ENCODE measurements at places on chromosomes 12 and 14.

DNA sequence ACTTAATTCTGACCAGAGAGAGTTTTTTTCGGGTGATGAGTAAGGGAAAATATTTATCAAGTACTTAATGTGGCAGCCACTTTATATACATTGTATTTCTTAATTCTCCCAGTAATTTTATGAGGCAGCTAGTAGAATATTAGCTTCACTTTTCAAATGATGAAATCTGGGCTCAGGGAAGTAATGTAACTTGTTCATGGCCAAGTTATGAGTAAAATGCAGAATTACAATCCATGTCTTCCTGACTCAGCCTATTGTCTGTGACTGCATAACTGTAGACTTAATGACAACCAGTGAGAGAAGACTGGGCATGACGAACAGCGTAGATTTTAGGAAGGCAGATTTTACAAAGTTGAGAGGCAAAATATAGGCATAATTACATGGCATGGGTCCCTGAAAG, 106.7 kb upstream of the MIS18BP1 start:
- DNase-seq: no peak

GRCh38 chr12:52992699-52993557, 13.3 kb upstream of the EIF4B start:
- no peak for DNase-seq

DNA sequence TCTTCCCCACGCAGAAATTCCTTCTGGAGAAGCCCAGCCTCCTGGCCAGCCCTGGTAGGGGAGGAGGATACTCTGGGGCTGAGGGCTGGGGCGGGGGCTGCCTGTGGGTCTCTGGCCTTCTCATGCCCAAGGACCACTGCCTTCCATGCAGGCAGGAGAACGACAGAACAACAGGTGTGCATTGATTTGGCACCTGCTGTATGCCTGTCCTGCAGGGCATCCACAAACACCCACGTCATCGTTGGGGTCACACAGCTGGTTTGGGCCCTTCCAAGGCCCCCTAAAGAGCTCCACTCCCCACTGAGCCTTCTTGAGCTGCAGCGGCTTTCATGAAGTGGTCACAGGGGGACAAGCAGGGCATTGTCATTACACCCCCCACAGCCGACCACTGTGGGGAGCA, 60.4 kb downstream of the PHETA1 start:
- no peak for DNase-seq

DNA sequence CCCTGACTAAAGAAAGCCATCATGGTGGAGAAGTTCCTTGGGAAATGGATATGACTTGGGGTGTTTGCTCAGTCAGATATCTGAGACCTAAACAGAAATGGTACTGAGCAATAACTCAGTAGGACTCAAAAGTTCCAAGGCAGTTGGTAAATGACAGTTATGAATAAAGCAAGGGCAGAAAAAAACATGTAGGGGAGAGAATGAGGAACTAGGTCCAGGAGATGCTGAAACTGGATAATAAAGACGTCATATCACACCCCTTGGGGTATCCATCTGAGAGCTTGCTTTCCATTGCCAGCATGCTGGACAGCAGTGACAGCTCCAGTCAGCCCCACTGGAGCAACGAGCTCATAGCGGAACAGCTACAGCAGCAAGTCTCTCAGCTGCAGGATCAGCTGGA, 37.5 kb downstream of the RPGRIP1 start:
- no peak for DNase-seq

DNA sequence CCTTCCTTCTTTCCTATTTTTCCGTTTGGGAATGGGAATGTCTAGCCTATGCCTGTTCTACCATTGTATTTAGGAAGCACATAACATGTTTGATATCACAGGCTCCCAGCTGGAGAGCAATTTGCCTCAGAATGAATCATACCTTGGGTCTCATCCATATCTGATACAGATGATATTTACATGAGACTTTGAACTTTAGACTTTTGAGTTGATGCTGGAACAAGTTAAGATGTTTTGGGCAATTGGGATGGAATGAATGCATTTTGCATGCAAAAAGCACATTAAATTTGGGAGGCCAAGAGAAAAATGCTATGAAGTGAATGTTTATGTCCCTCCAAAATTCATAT, 61.9 kb upstream of the BEGAIN start:
- no peak for DNase-seq

DNA sequence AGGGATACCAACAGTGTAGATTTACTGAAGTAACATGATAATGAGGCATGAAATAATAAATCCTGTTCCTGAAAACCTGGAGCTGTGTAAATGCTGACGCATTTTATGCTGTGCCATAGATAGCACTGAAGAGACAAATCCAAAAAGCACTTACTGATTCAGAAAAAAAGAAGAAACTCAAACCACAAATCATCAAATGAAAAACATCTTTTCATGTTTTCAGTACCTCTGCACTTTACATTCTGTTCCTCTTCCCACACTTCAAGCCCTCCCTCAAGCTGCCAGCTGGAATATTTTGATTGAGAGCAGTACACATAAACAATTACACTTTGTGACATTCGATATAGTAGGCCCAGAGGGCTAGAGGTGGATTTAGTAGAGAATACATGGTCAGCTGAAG, 362.3 kb downstream of the NAV3 start:
- DNase-seq: peak; percentile 69

DNA sequence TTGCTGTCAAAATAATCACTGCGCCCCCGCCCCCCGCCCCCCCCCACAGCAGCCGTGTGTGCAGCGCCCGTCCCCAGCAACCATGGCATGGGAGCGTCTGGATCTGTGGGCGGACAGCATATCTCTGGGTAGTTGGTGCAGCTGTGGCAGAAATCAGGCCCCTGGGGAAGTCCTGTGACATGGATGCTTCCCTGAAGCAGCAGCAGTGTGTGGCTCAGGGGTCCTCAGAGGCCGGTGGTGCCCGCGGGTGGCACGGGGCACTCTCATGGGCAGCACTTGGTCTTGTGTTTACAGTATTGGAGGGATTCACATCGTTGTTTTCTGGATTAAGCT, 19.2 kb downstream of the XRCC3 start:
- DNase-seq: no peak

- DNase-seq: no peak
These were observed 12.8 kb downstream of the SCAF11 start for GRCh38 chr12:45977620-45978019.

GRCh38 chr12:91846466-91847055, 299.1 kb downstream of the BTG1 start:
- no peak for DNase-seq

- no peak for DNase-seq
These were observed 27.7 kb upstream of the BBS10 start for GRCh38 chr12:76375939-76376338.

GRCh38 chr14:54207075-54207474, 189.7 kb upstream of the CDKN3 start:
- no peak for DNase-seq

GRCh38 chr12:15372352-15372751, 50.0 kb downstream of the PTPRO start:
- DNase-seq: no peak

DNA sequence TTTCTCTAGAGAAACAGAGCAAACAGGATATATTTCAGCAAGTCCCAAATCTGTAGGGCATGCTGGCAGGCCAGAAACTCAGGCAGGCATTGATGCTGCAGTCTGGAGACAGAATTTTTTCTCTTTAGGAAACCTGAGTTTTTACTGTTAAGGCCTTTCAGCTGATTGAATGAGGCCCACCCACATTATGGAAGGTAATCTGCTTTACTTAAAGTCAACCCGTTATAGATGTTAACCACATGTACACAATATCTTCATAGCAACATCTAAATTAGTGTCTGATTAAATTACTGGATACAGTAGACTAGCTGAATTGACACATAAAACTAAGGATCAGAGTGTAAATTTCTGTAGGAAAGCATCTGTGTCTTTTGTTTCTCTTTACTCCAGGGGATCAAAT, 65.2 kb downstream of the SRGAP1 start:
- DNase-seq: no peak

DNA sequence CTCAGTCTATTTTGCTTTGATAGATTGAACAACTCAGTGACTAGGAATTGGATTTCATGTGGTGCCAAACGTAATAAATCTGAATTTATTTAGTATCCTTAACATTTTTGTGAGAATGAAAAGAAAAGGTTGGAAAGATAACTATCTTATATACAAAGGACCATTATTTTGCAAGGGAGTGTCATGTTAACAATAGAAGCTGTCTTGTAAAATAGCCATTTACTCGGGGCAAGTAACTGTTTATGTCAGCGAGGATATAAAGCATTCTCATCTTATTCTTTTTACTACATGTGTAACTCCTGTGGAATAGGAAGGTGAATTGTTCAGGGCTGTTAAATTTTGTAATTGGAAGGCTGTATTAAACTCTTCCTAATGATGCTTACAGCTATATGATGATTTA, 5.9 kb downstream of the RERGL start:
- DNase-seq: no peak

DNA sequence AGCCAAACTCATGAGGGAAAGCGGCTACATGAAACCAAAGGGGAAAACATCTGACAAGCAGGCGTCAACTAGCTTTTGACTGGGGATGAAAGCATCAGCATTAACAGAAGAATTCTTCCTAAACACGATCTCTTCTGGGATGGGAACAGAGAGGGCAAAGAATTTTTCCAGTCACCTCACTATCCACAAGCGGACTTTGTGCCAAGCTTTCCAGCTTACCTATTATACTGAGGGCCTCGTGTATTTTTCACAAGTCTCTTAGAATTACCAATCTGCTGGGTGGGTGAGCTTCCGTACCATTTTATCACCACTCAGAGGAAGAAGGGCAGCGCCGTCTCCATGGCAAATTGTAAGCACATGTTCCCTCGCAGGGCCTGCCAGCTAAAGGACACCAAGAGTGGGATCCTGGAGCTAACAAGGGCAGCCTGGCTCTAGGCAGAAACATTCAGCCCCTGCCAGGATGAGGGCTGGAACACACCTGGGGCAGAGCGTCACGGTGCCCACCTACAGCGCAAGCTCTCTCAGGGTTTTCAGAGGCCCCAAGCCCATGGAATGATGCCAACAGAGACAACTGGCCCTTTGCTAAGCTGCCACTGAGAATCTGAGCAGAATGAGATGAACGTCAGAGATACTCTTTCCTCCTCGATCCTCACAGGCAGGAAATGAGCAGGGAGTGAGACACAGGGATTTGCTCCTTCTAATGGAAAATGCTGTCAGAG, 74.6 kb downstream of the CHGA start:
- DNase-seq: no peak

DNA sequence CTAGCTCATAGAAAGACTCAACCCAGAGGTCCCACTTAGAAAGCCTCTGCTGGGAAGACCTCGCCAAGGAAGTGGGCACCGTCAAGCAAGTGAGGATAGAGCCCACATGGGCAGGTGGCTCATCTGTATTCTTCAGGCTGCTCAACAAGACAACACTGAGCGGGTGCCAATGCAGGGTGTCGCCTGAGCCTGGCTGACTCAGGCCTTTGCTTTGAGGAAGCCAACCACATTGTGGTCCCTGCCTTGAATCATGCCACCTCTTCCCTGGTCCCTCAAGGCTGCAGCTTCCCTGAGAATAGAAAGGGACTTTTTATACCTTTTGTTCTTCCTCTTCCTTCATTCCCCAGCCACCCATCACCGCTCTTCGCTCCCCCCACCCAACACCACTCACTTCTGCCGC, 2.1 kb upstream of the RNASE13 start:
- DNase-seq: no peak

- DNase-seq: no peak
These were observed 1.7 kb downstream of the SMUG1 start for GRCh38 chr12:54187075-54187474.

- no peak for DNase-seq
These were observed 180.6 kb upstream of the EEA1 start for GRCh38 chr12:93109551-93110203.

GRCh38 chr12:41034686-41035085, 153.4 kb upstream of the PDZRN4 start:
- no peak for DNase-seq

- DNase-seq: peak; percentile 57
These were observed 607 bp downstream of the OS9 start for GRCh38 chr12:57694459-57695019.

DNA sequence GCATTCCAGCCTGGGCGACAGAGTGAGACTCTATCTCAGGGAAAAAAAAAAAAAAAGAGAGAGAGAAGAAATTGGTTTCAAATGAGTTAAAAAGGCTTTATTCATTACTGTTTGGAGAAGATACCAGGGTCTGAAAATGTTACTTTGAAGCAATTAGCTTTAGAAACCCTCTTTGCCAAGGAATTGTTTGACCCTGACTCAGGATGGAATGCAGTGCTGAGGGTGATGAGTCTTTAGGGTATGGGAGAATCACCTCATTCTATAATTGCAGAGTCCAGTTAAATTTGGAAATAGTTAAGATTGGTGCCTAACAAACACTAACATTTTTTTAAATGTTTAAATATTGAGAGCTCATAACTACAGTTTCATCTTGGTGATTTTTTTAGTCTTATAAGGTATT, 13.3 kb downstream of the RAP1B start:
- no peak for DNase-seq

- DNase-seq: no peak
These were observed 32.7 kb downstream of the DDX47 start for GRCh38 chr12:12845794-12846243.

GRCh38 chr12:13243516-13244070, 47.1 kb downstream of the EMP1 start:
- no peak for DNase-seq

DNA sequence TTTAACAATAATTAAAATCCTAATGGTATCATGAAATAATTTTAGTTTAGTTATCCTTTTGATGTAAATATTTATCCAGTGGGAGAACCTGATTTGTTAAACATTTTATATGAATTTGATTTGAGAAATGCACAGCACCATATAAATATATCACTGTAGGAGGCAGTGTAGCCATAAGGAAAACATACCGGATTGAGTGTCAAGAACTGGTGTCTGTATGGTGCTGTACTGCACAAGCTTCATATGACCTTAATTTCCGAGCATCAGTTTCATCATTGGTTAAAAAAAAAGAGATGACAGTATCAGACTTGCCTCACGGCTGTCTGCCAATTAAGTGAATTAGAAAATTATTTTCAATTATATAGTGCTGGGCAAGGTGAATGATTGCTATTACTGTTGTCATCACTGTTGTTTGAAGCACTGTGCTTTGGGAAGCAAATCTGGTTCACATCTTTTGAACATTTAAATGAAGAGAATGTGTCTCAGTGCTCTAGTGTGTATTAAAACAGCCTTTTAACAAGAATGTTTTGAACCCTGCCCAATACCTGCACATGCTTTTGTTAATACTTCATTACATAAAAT, 72.1 kb downstream of the TMTC2 start:
- DNase-seq: no peak
